NCI-H1930 (cell line): ENCODE measurements at places on chromosomes 2 and 18.

DNA sequence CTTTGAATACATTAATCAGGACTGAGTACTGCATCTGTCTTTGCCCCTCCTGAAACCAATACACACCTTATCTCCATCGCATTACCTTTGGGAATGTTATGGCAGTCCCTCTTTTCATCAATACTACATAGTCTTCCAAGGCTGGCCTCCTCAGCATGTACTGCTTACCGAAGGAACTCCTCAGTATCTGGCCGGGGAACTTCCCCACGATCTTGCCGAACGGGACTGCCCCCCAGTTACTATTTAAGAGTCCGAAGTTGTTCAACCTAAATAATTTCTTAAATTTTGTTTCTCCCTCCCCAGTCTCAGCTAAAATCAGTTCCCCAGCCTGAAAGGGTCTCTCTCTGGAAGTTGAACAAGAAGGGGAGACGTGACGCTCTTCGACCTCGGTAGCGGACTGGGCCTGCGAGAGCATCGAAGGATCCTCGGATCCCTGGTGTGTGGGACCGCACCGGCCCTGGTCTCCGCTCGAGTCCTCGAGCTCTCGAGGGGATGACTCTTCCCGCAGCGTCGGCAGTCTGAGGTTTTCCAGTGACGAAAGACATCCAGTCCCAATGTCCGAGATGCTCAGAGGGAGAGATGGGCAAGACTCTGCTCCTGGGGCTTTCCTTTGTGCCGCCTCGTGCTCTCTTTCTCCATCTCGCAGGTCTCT, 489 bp downstream of the TRMT61B start:
- no peak for DNase-seq

GRCh38 chr2:46720592-46721185, 194.9 kb downstream of the MCFD2 start:
- no peak for DNase-seq

- DNase-seq: no peak
Observed at GRCh38 chr2:126049461-126049860, 606.5 kb upstream of the GYPC start.

DNA sequence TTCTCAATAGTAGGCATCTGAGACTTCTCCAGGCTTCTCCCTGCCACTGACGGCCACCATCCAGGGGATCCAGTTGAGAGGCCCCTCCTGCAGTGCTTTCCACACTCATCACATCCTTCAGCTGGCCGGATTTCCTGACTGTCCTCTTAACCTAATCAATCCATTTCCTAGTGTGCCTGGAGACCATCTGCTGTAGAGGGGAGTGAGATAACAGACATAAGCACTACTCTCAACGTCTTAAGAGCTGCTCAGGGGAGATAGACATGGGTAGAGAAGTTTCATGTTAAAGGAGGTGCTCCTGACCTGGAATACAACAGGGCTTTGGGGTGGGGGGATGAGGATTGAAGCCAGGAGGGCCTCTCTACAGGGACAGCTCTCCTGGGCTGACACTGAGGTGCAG, 14.2 kb downstream of the SPR start:
- DNase-seq: no peak

- DNase-seq: no peak
Observed at GRCh38 chr18:12645751-12646203, 12.1 kb downstream of the SPIRE1 start.

- no peak for DNase-seq
Observed at GRCh38 chr18:62331581-62332356, 6.7 kb downstream of the TNFRSF11A start.

DNA sequence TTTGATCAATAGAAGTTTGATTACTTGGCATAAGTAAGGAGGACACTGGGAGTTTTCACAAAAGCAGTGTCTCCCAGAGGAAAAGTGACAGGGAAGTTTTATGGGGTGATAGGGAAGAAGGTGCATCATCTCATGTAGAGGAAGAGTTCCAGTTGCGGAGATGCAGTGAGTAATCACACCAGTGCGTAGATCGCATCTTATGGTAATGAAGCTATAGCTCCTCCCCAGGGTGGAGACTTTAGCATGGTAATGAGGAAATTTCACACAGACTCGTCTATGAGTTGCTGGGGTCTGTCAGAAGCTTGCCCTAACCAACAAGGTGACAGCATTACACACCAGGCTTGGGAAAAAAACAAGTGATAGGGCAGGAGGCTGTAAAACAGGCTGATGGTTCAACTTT, 49.0 kb downstream of the KYNU start:
- no peak for DNase-seq

DNA sequence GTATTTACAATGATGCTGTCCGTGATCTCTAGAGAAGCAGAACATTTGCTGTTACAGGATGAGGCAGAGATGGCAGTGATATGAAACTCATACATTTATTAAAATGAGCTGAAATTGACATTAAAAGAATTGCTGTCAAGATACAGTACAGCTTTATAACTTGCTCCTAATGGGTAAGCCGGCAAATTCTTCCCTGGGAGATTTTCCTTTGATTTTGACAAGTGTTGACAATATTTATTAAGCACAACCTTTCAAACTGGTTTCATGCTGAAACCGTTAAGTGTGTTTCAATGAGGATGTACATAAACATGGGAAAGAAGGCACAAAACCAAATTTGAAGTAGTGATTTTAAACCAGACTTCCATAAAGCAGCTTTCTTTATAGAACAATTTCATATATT, 45.5 kb downstream of the SPHKAP start:
- no peak for DNase-seq

GRCh38 chr2:238925816-238926521, 78.1 kb downstream of the TWIST2 start:
- DNase-seq: no peak

DNA sequence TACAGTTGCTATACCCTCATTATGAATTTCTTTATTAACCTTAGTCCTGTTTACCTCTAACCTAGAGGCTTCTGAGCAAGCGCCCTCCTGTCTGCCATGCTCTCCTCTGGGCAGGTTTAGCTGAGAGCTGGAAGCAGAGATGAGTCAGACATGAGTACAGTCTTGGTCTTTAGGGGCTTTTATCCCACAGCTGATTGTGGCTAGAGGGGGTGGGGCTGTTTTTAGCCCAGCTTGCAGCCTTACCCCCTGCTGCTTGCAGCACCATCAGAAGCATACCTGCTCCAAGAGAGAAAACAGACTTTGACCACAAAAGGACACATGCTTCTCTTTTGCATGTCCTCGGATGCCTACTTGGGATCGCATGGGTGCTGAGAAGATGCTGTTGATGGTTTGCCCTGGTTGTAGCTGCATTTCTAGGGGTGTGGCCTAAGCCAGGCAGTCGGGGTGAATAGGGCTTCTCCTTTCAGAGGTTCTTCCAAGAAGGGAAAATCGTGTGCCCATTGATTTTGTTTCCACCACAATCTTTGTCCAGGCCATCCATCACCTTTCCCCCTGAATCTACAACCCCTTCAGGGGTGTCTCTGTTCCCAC, 115.0 kb upstream of the LGALSL start:
- no peak for DNase-seq

DNA sequence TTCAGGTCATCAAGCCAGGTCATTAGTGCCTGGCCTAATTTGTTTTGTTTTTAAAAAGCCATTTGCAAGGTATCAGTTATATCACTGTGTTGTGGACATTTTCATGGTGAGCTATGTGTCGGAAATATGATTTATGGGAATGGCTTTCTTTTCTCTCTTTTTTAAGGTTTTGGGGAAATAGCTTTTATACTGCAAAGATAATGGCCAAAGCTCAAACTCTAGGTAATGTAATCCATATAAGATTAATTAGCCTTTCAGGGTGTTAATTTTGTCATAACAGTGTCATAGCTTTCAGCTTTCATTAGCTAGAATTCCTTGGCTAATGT, 45.8 kb downstream of the PCBP1 start:
- no peak for DNase-seq

DNA sequence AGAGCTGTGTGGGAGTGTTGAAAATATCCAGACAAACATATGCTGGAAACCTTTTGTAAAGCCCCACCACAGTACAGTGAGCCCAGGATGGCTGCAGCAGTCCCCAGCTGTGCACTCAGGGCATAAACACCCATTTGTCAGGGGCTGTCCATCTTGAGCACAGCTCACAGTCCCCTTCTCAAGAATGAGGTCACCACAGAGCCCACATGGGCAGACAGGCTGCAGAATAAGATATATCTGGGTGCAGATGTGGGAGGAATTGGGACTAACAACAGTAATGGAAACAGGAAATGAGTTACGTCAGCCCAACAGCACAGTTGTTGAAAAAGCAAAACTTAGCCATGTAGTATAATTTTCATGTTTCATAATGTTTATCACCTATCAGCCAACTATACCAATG, 219.6 kb downstream of the ETAA1 start:
- DNase-seq: no peak

- DNase-seq: no peak
Observed at GRCh38 chr2:37918742-37919186, 6.3 kb upstream of the RMDN2 start.

DNA sequence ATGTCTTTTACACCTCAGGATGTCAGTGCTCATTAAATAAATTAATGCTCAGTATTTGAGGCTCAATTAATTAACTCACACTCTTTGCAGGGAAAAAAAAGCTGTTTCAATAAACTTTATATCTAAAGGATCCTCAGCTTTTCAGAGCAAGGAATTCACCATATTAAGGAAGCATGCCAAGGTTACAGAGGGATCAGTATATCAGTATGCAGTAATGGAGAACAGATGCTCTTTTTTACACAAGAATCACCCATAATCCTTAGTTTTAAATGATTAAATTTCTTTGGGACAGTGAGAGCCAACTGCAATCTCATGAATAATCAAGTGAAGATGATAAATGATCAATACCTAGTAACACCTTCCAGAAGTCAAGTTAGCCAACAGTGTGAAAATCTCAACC, 14.9 kb upstream of the LCT start:
- DNase-seq: no peak

GRCh38 chr2:177885828-177886466, 186.6 kb downstream of the PDE11A start:
- no peak for DNase-seq

DNA sequence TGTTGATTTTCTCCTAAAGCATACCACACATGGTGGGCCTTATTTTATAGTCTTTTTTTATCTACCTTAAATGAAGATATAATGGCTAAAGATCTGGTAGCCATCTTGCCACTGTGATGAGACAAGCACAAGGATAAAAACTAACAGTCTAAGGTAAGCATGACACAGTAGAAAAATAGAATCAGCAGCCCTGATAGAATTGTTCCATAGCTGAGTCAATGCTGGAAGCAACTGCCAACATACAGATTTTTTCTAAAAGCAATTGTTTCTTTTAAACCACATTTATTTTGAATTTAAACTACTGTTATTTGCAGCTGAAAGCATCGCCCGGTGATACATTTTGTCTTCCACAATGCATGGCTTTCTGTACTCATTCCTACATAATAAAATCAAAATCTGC, 1091.5 kb upstream of the CHAC2 start:
- DNase-seq: no peak

- DNase-seq: no peak
Observed at GRCh38 chr18:11674119-11674518, 14.9 kb upstream of the GNAL start.

DNA sequence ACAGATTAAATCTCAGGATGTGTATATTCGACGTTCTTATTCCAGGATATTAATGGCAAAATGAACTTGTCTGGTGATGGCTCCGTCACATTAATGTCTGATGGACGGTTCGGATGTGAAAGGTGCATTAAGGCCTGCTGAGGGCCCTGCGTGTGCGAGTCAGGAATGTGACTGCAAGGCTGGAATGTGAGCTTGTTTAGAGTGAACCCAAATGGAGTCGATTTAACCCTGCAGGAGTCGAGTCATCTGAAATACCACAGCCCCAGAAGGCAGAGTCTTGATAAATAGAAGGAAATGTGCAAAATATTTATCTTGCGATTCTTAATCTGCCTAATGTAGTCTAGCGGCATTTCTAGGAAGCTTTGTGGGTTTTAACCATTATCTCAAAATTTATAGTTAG, 44.3 kb downstream of the RDH14 start:
- no peak for DNase-seq

GRCh38 chr2:118852605-118853128, 5.2 kb upstream of the EN1 start:
- no peak for DNase-seq

DNA sequence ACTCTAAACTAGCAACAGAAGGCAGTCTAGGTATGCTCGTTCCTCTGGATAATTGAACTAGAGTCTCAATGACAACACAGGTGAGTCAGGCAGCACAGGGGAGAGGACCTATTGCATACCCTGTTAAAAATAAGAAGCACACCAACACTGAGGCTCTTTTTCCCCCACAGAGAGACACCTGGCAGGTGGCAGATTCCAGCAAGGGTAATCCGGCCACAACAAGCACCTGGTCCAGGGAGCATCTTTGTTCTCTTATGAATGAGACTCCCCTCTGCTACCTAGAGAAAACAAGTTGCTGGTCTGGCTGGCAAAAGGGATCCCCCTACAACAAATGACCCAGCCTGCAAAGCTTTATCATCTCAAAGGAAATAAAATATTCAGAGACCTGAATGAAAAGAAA, 508.9 kb upstream of the POU3F3 start:
- no peak for DNase-seq

DNA sequence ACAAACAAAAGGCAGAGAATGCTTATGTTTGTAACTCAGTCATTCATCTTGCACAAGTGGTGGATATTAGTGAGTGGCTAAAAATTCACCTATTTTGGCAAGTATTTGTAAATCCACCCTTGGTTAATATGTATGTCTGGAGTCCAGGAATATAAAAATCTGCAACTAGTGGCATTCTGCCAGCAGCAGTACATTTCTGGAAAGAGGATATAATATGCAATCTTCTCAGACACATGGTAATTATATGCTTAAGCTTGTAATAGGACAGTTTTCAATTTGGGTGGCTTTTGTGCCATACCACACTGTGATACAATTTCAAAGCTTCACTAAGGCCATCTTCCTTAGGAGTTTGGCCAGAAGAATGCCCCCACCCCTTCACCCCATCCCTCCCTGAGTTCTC, 693.3 kb downstream of the MBD2 start:
- no peak for DNase-seq

- no peak for DNase-seq
Observed at GRCh38 chr2:854460-854859, 96.2 kb upstream of the SNTG2 start.

DNA sequence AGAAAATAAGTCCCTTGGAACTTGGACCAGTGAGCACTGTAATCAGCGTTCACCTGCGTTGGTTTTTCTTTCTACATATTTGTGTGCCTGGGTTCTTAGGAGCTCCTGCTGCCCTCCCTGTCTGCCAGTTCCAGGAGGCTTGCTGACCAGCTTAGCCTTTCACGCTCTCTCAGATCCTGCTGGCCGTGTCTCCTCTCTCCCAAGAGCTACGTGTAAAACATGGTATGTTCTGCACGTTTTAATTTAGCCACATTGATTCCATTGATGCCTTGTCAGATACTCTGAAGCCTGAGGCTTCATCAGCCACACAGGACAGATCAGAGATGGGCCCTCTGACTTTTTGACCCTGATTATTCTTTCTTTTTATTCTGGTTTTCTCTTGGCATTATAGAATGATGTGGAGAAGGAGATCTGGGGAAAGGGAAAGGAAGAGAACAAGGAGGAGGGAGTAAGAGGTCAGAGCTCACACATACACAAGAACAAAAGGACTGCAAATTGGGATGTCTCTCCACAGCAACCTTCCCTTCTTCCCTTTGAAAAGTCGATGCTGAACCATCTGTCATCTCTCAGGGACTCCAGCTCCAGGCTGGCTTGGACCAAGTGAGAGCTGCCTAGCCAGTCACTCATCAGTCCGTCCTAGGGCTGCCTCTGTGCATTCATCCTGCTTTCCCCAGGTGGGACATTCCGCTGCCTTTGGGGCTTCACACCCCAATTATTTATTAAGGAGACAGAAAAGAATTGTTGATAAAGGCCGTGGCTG, 152.8 kb downstream of the PIK3C3 start:
- DNase-seq: no peak

GRCh38 chr2:68751397-68752339, 17.1 kb downstream of the ARHGAP25 start:
- DNase-seq: peak; percentile 87

- no peak for DNase-seq
Observed at GRCh38 chr2:226159875-226160479, 639.6 kb downstream of the IRS1 start.
